ENCODE measurements at places on chromosomes 2 and 18.
A peak's percentile ranks its signal among the peaks of the same experiment; 100 is the strongest.

DNA sequence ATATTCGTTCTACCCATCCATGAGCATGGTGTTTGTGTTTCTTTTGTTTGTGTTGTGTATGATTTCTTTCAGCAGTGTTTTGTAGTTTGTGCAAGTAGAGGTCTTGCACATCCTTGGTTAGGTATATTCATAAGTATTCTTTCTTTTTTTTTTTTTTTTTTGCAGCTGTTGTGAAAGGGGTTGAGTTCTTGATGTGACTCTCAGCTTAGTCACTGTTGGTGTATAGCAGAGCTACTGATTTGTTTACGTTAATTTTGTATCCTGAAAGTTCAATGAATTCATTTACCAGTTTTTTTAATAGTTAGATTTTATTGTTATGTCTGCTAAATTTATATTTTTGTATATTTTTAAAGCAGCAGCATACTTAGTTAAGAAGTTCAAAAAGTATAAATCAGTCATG is 834.4 kb upstream of the NRXN1 start:
- DNase-seq: no peak

- no peak for DNase-seq
Observed at GRCh38 chr2:60852282-60852860, 29.0 kb upstream of the REL start.

GRCh38 chr2:233262562-233262961 is 11.1 kb downstream of the ATG16L1 start:
- no peak for DNase-seq

DNA sequence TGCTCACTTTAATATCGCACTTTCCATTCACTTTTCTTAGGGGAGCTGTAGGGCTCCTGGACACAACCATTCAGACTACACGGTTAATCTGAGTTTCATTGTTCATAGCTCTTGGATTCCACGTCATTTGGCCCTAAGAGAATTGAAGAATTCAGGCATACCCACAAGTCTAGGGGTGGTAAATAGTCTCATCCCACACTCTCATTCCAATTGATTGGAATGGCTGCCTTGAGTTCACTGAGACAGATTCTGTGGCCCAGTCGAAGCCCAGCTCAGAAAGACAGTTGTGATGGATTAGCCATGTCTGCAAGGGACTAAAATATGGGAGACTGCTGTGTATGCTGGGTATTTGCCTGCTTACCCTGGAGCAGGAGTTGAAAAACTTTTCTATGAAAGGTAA is 124.6 kb downstream of the TFCP2L1 start:
- no peak for DNase-seq

- no peak for DNase-seq
Observed at GRCh38 chr2:75870651-75871137, 160.0 kb upstream of the GCFC2 start.

GRCh38 chr2:156456616-156457015 is 20.4 kb downstream of the GPD2 start:
- DNase-seq: no peak

DNA sequence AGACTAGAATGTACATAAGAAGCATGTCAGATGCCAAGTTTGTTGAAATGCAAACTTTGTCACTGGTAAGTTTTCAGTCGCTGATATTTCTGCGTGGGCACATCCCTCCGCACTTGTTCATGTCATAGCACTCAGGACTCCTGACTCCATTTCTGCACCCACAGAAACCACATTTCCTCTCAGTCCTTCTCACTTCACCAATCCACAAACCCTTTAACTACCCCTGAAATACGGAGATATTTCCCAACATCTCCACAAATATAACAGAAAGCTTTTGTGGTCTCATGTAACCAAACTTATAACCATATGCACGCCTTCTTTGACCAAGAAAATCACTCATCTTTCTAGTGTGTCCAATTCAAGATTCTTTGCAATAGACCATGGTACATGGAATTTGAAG is 276.9 kb upstream of the ERBB4 start:
- DNase-seq: no peak

DNA sequence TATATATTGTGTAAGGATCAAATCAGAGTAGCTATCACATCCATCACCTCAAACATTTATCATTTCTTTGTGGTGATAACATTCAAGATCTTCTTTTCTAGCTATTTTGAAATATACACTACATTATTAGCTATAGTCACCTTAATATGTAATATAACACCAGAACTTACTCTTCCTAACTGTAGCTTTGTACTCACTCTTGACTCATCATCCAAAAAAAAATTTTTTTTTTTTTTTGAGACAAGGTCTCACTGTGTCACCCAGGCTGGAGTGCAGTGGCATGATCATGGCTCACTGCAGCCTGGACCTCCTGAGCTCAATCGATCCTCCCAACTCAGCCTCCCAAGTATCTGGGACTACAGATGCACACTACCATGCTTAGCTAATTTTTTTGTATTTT is 153.3 kb downstream of the EML6 start:
- no peak for DNase-seq

DNA sequence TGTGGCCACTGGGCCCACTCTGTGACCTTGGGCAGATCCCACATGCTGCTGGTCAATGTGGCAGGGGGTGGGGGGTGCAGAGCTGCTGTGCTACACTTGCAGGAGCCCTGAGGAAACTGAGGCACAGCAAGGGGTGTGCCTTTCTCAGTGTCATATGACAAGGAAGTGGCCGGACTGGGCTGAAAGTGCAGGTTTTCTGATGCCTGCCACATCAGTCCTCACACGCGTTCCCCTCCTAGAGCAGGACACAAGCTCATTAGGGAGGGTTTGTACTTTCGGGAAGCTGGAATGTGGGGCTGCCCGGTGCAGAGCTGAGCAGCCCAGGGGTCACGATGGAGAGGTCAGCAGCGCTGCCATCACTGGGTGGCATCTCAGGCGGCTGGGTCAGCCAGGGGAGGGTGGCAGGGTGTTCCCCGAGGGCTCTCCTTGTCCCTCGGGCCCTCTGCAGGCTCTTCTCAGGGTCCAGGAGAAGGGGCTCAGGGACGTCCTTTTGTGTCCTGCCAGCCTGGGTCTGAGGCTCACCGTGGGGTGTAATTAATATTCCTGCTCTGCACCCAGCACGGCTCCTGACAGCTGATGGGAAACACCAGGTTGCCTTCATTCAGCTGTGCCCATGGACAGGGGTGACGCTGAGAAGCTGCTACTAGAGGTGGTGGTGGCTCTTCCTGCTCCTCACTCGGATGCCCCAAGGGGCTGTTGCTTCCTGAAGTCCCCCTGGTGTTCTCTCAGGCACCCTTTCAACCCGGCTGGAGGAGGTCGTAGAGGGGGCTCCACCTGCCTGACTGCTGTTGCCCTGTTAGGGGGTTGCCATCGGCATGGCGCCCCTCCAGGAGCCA is 62.1 kb upstream of the HDAC4 start:
- peak; percentile 17 for DNase-seq

DNA sequence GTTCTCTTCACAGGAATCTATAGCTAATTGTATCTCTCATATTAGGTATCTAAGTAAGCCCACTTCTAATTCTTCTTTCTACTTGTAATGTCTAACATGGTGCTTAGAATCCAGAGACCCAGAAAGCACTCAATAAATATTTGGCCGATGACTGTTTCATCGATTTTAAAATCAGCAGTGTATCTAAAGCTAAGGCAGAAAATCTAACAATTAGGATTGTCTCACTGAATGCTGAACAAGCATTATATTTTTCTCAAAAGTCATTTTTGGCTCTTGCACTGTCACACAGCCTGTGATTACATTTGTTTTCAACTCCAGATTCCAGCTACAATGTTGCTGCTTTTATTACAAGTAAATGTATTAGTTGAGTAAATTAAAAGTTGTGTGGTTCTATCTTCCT is 20.3 kb downstream of the COL5A2 start:
- DNase-seq: no peak

- no peak for DNase-seq
Observed at GRCh38 chr2:215522237-215522636, 86.4 kb upstream of the FN1 start.

DNA sequence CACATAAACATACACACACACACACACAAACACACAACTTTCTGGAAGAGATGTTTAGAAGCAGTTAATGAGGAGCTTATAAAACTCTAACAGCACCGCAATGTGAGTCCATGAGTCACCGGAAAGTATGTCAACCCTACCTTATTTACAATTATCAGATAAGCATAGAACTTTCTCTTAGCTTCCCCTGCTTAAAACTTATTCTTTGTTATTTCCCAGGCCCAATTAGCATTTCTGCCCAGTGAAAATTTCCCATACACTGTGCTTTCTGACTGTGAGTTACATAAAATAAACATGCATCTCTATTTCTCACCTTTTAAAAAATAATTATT is 737.6 kb downstream of the LRP1B start:
- DNase-seq: no peak

DNA sequence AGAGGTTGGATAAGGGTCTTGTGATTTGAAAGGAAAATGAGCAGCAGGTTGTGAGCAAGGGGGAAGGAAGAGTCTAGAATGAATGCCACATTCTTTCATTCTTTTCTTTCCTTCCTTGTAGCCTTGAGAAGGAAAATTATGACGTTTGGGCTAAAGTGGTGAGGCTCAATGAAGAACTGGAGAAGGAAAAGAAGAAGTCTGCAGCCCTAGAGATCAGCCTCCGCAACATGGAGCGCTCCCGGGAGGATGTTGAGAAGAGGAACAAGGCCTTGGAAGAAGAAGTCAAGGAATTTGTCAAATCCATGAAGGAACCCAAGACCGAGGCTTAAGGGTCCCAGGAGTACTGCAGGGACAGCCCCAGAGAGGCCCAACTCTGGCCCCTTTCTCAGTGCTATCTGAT is 45.3 kb downstream of the BMP10 start:
- DNase-seq: no peak

DNA sequence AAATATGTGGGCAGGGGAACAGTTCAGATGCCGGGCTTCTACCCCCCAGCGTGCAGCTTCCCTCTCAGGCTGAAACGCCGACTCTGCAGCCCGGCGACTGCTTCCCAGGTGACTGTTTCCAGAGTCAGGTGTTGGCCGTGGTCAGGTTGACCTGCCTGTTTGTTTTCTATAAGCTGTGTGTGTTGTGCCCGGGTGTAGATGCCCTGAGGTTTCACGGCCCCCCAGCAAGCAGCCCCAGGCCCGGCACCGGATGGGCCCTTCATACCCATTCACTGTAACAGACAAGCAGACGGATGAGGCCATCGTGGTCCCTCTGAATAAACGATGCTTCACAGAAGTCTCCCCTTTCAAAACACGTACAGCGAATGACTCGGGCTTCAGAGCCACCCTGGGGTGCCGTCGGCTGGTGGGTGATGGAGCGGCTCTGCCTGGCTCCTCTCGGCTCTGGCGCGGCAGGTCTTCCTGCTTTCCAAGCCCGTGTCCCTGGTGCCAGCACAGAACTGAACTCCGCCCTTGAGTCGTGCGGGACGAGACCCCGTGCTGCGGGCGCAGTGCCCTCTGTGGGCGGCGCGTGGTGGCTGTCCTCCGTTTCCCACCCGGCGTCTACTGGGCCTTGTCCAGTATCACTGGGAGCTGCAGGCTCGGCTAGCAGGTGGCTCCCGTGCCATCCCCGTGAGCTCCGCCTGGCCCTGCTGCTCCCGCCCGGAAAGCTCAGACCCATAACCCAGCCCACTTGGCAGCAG is 15.0 kb upstream of the KCNG2 start:
- peak; percentile 68 for DNase-seq

GRCh38 chr2:236352761-236353593 is 88.8 kb upstream of the ASB18 start:
- peak; percentile 11 for DNase-seq

DNA sequence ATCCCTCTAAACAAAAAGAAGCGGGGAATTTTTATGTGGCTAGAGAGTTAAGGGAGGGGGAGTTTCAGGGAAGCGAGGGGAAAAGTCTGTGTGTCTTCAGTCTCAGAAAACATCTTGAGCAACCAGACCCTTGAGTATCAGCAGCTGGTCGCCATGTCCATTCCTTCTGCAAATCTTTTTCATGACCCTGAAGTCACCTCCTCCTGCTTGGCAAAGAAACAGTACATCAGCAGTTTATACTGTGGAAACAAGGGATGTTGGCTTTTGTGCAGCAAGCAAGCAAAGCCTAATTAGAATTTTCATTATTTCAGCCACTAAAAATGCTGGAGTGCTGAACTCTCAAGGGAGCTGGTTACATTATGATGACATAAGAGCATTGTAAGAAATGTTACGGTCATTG is 187.4 kb upstream of the SLC8A1 start:
- no peak for DNase-seq

DNA sequence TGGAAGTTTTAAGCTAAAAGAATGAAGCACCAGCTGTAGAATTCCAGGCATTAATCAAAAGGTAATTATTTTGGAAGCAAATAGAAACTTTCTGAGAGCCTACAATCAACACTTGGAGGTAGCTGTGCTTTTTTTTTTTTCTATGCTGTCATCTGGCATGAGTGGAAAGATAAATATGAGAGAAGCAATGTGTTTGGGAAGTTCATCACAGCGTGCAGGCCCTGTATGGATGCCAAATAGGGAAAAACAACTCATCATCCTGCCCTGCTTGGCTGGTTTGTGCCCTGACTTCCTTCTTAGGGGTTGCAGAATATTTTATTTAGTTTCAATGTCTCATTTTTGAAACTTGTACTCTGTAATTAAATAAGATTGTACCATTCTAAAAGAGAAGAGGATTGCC is 437.4 kb downstream of the PIK3C3 start:
- peak; percentile 59 for DNase-seq
